Stimulated activated naive CD8-positive, alpha-beta T cell treated with anti-CD3 and anti-CD28 coated beads, Interleukin-15, Interleukin-2, amounts not matched to agents 100 U/mL and 50 U/mL, for 24 hours (primary cell): ENCODE measurements at places on chromosomes 5 and 9.

GRCh38 chr5:171771856-171772255 is 13.8 kb upstream of the SMIM23 start:
- DNase-seq: no peak

GRCh38 chr5:177347699-177348098 is 3.8 kb downstream of the LMAN2 start:
- no peak for DNase-seq

- DNase-seq: no peak
These were observed 153.3 kb downstream of the AUH start for GRCh38 chr9:91208419-91208745.

- DNase-seq: no peak
These were observed 21.4 kb downstream of the LHFPL2 start for GRCh38 chr5:78627175-78627574.

GRCh38 chr9:134938346-134939079 is 20.8 kb upstream of the FCN1 start:
- no peak for DNase-seq

GRCh38 chr9:22203371-22204138 is 194.4 kb upstream of the CDKN2B start:
- no peak for DNase-seq

- no peak for DNase-seq
These were observed 14.1 kb downstream of the SH3TC2 start for GRCh38 chr5:149048811-149049210.
